ENCODE measurements at places on chromosomes 3 and 15.

- DNase-seq = no peak
Measured at GRCh38 chr15:60372756-60373155, 25.0 kb downstream of the ANXA2 start.

GRCh38 chr15:70385711-70386110 is 288.0 kb upstream of the TLE3 start:
- DNase-seq = no peak

DNA sequence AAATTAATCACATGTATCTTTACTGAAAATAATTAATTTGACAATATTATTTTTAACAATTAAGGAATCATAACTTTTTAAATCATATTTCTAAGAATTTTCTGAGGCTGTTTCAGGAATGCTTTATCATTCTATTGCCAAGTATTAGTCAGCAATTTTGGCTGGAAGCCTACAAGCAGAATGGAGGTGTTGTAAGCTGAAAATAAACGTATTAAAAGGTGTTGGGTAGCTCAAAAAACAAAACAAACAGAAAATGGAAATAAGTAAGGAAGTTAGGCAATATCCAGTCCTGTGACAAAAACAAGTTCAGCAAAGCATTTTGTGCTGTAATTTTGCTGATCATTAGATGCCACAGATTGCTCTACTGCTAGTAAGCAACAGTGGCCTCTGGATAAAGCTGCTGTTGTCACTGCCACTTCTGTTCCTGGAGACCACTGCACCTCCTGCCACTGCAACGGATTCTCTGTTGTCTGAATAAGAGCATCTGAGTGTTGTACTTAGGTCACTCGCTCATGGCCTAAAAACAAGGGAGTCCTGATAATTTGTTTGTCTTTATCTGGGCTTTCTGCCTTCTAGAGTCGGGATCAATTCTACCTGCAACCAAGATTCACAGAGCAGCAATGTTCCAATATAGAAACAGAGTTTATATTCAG is 63.5 kb upstream of the SLITRK3 start:
- no peak for DNase-seq

- no peak for DNase-seq
Measured at GRCh38 chr15:72169236-72169920, 28.2 kb downstream of the GRAMD2A start.

DNA sequence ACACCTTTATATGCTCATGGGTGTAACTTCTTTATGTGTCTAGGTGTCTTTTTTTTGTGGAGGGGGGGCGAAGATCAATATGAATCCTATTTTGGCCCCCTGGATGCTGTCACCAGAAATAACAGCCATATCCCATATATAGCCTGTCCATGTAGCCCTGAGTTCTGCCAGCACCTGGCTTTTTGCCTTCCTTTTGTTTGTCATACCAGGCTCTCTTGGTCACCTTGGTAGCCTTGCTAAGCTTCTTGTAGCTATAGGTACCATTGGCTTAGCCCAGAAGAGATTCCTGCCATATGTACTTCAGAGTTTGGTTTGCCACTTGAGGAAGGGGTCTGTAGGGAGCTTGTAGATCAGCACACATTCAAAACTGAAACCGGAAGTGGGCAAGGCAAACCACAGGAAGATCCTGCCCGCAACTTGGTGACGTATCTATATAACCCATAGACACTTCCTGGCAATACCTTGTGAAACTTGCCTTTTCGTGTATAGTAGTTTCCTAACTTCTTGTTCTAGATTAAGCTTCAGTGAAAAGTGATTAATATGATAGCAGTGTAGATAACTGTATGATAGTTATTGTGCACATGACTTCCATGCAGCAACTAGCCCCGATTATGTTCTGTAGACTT is 11.9 kb downstream of the RASA2 start:
- no peak for DNase-seq

DNA sequence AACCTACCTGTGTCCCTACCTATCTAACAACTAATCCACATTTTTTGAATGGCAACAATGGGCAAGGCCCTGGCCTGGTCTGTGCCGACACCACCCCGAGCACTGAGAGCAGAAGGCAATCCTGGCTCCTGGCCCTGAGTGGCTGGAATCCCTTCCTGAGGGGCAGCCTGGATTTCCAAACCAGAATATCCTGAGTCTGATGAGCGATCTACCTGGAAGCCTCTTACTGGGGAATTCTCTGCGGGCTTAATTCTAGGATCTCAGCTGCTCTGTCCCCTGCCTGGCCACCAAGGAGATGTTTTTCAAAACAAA is 22.1 kb downstream of the ATP2B2 start:
- DNase-seq = no peak

- peak; percentile 8 for DNase-seq
Measured at GRCh38 chr3:194312743-194313281, 38.3 kb downstream of the CPN2 start.

GRCh38 chr3:18423401-18424212 is 1.5 kb downstream of the SATB1 start:
- DNase-seq = no peak

DNA sequence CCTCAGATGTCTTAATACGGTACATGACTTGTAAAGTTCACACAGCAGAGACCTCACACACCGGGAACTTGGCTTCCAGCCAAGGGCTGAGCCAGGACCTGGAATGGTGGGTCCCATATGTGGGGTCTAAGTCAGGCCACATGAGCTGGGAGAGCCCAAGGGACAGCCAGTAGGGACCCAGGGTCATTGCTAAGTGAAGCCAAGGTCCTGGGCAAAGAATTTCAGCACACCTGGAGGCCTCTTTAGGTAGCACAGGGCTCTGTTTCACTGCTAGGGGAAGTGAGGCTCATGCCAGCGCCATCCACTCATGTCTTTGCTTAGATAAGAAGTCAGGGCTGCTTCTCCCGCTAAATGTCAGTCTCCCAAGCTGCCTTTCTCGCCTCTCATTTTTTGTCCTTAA is 116.6 kb upstream of the TLE3 start:
- no peak for DNase-seq

Measured in NCI-H1436 (cell line).